ENCODE measurements at places on chromosomes 6 and 20.
A peak's percentile ranks its signal among the peaks of the same experiment; 100 is the strongest.

DNA sequence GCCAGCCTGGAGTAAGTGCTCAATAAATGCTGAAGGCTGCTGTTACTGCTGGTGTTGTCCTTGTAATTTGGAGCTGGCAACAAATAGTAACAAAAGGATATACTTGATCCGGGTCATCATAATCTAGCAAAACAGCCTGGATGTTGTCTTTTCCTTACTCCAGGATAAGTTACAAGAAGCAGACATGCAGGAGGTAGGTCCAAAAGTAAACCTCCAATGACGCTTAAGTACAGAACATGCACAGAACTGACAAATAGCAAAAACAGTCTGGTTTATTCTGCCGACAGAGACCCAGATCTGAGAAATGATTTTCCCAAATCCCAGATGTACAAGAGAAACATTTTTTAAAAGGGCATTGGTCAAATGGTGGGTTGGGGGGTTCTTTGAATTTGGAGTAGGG is 93.0 kb upstream of the KCNK16 start:
- no peak for DNase-seq

DNA sequence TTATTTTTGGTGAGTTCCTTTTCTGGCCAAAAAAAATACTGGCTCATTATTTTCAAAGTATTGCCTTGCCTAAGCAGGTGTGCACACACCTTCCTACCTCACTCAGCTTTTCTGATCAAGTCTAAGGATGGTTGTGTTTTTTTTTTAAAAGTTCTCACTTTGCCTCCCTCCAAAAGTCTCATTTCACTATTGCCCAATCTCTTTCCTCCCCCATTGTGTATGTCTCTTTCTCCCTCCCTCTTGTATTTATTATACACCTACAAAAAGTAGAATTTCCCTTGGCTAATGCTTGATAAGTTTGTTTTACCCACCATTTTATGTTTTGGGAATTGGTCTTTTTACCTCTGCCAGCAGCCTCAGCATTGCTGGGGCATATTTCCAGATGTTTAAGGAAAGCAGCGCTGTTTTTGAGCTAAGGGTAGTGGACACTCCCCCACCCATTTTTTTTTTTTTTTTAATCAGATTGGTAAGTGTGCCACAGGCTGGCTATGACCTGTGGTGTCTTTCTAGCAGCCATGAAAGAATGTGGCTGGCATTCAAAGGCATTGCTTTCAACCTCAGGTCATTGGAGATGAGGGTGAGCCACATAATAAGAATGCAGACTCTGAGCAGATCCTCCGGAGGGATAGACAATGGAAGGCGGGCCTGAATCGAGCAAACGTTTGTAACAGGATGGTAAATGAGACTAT is 668.6 kb downstream of the UTRN start:
- DNase-seq, result no peak

GRCh38 chr6:101203664-101204063 is 189.8 kb upstream of the GRIK2 start:
- DNase-seq, result no peak

GRCh38 chr20:60255866-60256265 is 297.6 kb downstream of the CDH26 start:
- DNase-seq, result no peak

DNA sequence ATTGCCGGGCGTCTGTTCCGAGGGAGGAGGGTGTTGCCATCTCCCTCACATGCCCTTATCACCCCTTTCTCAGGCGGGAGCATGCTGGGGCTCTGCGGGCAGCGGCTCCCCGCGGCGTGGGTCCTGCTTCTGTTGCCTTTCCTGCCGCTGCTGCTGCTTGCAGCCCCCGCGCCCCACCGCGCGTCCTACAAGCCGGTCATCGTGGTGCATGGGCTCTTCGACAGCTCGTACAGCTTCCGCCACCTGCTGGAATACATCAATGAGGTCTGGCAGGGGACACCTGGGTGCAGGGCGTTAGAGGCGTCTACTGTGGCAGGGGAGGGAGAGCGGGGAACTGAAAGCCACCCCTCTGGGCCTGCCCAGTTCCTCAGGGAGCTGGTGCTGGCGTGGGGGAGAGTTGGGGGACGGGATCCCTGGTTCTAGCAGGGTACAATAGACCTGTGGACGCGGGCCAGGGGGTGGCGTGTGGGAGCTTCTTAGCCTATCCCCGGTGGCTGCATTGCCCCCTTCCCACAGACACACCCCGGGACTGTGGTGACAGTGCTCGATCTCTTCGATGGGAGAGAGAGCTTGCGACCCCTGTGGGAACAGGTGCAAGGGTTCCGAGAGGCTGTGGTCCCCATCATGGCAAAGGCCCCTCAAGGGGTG is 697 bp downstream of the PPT2 start:
- DNase-seq, result peak; percentile 61

- no peak for DNase-seq
Observed at GRCh38 chr6:141874930-141875602, 257.7 kb upstream of the GJE1 start.

- DNase-seq, result no peak
Observed at GRCh38 chr20:16732506-16733152, 2.8 kb downstream of the SNRPB2 start.

GRCh38 chr6:67698534-67698933 is 936.5 kb upstream of the ADGRB3 start:
- no peak for DNase-seq

- no peak for DNase-seq
Observed at GRCh38 chr6:106924694-106925523, 49.6 kb downstream of the CD24 start.

- peak; percentile 58 for DNase-seq
Observed at GRCh38 chr6:21666201-21666691, 72.7 kb downstream of the SOX4 start.

DNA sequence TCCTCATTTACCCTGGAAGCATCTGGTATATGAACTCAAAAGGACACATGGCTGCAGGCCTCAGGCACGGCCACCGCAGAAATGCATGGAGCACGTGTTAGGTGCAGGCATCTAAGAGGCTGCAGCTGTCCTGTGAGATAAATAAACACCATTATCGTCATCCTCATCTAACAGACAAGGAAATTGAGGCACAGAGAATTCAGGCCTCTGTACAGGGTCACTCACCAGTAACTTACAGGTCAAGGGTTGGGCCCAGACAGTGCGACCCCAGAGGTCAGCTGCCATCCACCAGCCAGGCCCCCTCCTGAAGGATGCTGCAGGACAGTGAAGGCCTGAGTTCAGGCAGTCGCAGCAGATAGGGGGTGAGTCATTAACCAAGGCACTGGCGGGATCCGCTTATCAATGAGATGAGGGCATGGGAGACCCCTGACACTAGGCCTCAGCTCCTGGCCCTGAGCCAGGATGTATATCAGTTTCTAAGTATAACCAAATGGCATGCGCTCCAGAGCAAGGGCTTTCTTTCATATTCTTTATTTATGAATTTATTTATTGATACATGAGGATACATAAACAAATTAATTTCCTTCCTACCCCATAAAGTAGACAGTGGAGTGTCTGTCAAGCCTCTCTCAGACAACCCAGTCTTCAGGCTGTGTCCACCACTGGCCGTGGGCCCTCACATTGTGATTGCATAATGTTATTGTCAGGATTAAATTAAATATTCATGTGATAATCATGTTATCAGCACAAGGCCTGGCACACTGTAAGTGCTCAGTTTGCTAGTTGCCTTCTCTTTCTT is 316.9 kb downstream of the QKI start:
- DNase-seq, result no peak

DNA sequence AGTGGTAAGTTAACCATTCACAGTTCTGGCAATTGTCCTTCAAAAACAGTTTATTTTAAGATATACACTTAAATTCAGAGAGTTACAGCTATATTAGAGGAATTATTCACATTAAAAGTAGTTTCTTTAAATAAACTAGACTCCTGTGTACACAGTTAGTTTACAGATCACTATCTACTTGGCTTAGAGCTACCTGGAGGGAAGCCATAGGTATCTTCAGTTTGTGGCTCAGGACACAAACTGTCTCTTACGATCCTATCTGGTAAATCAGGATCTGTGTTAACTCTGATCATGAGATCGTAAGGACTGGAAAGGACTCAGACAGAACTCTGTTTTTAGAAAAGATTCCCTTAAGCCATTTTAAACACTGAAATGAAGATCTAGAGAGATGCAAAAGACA is 160.9 kb downstream of the REV3L start:
- no peak for DNase-seq

DNA sequence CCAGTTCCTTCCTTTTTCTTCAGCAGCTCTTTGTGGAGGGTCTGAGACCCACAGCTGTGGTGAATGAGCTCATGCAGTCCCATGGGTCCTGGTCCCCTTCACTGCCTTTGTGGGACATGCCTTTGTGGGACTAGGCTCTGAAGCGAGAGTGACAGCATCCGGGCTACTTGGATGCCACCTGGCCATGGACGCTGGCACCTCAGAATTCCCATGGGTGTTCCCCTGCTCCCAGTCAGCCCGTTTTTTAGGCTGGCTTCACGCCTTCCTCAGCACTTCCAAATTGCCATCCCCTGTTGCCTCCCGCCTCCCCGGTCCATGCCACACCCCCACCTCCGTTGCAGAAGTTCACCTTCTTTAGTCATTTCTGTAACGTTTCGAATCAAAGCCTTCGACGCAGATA is 45.1 kb downstream of the RAMACL start:
- DNase-seq, result no peak

GRCh38 chr6:75882734-75883133 is 133.7 kb downstream of the MYO6 start:
- DNase-seq, result no peak

GRCh38 chr20:2902291-2902690 is 29.0 kb downstream of the PTPRA start:
- no peak for DNase-seq

DNA sequence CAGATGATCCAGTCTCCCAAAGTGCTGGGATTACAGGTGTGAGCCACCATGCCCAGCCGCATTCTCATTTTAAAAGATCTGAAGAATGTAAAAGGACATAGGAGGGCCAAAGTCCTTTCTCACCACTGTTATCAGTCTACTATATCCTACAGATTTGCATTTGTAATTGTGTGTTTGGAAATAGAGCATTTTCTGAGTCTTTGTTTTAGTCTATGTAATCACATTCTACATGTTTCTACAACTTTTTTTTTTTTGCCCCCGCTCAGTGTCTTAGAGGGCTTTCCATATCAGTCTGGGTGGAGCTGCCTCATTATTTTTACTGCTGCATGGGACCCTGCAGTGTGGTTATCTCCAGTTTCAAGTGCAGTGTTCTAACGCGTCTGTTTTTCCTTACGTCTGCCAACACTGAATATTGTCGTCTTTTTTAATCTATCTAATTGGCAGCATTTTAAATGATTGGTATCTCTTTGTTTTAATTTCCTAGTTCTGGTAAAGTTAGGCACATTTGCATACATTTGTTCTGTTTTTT is 7.8 kb downstream of the CUL9 start:
- no peak for DNase-seq

DNA sequence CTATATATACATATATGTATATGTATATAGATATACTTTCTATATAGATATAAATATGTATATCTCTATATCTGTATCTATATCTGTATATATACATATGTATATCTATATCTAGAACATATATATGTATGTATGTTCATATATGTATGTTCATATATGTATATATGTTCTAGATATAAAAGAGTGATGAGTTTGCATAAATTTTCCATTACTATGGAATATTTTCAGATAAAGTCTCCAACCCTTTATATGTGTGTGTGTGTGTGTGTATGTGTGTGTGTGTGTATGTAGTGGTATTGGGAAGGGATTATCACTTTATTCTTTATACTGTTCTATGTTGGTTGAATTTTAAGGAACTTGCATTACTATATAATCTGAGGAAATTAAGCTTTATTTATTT is 33.3 kb downstream of the SYNE1 start:
- DNase-seq, result no peak

DNA sequence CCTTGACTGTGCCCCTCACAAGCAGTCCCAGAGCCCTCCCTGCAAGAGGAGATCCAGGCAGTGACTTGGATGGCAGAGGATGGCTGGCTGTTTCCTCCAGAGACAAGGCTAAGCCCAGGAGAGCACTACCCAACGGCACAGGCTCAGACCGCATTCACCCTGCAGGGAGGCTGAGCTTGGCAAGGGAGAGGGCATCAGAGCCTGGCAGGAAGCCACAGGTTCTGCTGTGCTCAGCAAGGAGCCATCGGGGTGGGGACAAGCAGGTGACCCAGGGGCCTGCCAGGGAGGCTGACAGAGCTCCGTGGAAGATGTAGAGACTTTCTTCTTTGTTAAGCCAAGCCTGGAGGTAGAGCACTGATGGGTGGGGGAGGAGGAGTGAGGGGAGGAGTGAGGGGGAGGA is 159.2 kb upstream of the CST7 start:
- no peak for DNase-seq

- DNase-seq, result no peak
Observed at GRCh38 chr6:79167931-79168694, 66.4 kb downstream of the HMGN3 start.

- DNase-seq, result no peak
Observed at GRCh38 chr6:6758915-6759654, 170.6 kb downstream of the LY86 start.

- DNase-seq, result no peak
Observed at GRCh38 chr6:153001767-153002612, 519 bp downstream of the MTRF1L start.

GRCh38 chr6:106097411-106098231 is 11.5 kb downstream of the PRDM1 start:
- DNase-seq, result no peak

DNA sequence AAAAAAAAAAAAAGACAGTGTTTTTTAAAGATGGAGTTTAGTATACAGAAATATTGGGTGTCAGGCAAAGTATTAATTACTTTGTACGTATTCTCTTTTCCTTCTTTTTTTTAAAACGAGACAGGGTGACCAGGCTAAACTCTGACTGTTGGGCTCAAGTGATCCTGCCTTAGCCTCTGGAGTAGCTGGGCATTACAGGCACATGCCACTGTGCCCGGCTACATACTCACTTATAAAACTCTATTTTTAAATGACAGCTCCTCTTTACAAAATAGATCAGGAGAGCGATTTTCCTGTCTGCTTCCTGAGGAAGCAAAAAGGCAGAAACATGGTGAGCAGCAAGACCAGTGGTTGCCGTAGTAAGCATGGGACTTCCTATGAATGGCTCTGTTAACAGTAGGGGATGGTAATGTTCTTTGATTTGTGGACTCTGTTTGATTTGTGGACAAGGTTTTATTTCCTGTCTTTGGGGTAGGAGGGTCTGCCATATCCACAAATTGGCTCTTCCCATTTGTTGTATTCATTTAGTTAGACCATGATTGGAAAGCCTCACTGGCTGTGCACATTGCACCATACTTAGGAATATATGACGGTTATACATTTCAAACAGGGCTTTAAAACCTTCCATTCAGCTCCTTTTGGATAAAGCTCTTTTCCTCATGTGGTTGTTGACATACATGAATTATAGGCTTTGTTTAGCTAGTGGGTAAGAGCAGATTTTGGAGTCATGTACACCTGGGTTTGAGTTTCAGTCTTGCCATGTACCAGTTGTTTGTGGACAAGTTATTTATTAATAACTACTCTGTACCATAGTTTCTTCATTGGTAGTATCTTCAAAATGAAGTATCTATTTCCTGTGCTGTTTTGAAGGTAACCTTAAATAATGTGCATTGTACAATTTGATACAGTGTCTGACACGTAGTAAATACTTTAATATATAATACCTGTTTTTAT is 45.1 kb downstream of the PTPRA start:
- DNase-seq, result no peak

DNA sequence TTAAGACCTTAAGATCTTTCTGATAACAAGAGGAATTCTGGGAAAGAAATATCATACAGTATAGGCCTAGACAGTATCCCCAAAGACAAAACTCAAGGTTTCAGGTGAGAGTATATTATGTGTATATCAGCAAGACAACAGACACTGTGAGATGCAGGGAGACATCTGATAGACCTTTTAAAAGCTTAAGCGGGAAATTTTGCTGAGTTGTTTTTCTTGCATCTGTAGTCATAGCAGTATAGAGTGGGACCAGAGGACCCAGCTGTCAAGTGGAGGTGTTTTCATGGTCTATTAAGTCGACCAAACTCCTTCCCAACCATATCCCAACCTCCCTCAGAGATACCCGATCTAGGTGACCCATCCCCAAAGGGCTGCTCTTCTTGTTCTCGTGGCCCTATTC is 98.1 kb upstream of the THEMIS start:
- no peak for DNase-seq

All from breast epithelium (tissue), 4 donors.